ENCODE measurements at places on chromosomes 6 and 20.

DNA sequence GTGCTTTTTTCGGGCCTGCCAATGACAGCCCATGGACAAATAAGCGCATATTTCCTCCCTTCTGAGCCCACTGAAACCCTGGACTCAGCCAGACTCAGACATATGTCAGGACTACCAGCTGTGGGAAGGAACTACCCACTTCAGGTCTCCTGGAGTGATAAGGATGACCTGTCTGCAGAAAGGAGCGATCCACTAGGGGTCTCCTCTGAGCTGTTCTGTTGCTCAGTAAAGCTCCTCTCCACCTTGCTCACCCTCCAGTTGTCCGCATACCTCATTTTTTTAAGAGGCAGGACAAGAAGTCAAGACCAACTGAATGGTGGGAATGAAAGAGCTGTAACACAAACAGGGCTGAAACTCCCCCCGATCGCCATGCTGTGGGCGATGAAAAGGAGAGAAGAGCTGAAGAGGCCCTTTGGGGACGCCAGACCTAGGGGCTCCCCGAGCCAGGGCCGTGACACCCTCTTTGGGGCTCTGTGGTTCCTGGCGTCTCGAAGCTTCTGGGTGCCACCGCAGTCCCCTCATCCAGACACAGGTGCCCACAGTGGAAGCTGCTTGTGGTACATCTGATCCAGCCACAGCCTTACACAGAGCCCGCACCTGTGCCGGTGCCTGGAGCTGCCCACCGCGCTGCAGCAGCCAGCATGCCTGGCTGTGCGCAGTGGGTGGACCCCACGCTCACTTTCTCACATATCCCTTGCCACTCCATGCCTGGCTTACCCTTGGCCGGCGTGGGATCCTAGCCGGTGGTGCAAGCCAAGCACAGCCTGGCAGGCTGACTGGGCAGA, 68.8 kb downstream of the EYS start:
- DNase-seq, result no peak

GRCh38 chr20:47606983-47607613, 105.4 kb downstream of the NCOA3 start:
- DNase-seq, result peak; percentile 72

DNA sequence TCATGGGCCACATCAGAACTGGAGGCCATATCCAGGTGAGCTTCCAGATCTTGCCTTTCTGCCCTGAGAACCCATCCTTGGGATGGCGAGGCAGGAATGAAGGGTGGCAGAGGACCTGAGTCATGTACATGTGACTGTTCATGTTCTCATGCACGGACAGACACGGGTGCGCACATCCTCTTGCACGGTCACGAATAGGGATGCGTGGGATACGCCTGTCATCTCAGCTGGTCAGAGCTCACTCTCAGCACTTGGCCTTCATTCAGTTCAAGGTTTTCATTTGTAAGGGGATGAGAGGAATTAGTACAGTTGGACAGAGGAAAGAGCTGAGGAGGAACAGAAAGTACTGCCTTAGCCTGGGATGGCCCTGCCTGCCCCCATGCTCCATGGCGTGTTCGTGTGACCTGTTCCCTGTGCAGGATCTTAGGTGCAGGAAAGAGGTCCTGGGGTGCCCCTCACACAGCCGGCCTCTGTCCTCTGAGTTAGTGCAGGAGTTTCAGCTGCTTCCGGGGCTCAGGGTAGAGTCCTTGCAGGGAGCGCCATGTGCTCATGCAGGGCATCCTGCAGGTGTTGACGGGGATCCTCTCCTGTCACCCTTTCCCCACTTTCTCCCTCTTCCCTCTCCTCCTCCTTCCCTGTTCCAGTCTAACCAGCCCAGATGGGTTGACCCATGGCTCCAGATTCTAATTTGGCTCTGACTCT, 173.4 kb downstream of the DTNBP1 start:
- no peak for DNase-seq

GRCh38 chr6:20678831-20679352, 144.6 kb downstream of the CDKAL1 start:
- DNase-seq, result no peak

- DNase-seq, result no peak
These were observed 105.8 kb downstream of the EPM2A start for GRCh38 chr6:145629478-145629877.

DNA sequence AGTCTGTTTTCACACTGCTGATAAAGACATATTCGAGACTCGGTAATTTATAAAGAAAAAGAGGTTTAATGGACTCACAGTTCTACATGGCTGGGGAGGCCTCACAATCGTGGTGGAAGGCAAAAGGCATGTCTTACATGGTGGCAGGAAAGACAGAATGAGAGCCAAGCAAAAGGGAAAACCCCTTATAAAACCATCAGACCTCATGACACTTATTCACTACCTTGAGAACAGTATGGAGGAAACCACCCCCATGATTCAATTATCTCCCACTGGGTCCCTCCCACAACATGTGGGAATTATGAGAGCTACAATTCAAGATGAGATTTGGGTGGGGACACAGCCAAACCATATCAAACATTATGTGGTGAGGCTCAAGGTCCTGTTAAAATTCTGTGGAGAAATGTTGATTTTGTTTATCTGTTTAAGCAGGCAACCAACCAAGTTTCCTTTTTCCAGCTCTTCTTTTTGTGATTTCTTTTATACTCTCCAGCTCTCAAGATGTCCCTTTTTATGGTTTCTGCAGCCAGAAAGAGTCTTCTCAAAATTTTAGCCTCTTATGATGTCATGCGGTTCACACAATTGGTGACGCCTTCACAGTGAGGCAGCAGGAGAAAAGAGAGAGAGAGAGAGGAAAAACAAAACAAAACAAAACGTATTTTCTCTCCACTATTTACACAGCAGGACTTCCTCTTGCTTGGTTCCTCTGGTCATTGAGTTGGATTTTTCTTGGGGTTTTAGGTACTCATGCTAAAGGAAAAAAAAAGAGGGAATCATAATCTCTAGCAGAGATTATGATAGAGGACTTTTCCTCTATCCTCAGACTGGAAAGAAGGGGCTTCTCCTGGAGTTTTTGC, 18.0 kb downstream of the AIG1 start:
- DNase-seq, result no peak

DNA sequence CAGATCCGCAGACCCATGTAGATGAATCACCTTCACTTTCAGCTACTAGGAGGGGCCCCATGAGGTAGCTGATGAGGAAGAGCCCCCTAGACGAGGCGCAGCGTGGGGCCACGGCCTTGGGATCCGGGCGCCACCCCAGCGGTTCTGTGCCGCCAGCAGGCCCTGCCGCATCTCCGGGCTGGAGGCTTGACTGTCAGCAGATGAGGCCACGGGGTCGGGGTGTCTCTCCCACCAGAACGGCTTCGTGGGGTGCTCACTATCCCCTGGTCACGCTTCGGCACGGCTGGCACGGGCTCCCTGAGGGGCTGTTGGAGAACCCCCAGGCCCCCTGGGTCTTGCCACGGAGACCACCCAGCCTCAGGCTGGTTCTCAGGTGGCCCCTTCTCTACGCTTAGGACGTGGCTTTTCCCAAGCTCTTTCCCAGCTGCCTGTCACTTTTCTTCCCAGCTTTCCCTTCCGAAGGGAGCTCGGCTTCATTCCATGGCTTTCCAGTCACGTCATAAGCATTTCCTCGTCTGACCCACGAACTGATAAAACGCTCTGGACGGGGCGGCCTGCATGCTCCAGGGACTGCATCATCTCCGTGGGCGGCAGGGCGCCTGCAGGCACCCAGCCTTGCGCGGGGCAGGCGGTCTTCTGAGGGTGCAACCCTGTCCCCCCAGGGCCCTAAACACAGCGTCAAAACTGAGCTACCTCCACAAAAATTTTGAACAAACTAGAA, 85.9 kb downstream of the THBS2 start:
- DNase-seq, result peak; percentile 93

DNA sequence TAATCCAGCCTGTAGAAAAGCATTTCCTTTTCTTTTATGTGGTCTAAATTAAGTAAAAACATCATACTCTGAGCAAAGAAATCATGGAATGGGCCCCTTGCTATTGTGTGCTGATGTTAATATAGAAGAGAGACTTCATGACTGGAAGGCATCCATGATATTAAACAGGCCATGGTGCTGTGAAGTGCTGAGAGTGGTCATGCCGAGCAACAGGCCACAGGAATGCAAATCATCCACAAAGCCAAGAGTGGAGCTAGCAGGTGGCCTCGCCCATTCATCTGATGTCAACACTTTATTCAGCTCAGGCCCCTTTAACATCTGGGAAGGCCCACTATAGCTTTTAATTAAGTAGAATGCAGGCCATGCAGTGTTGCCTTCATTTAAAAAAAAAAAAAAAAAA, 115.2 kb upstream of the HMGCLL1 start:
- peak; percentile 92 for DNase-seq

GRCh38 chr6:105814745-105815536, 271.2 kb upstream of the PRDM1 start:
- no peak for DNase-seq

DNA sequence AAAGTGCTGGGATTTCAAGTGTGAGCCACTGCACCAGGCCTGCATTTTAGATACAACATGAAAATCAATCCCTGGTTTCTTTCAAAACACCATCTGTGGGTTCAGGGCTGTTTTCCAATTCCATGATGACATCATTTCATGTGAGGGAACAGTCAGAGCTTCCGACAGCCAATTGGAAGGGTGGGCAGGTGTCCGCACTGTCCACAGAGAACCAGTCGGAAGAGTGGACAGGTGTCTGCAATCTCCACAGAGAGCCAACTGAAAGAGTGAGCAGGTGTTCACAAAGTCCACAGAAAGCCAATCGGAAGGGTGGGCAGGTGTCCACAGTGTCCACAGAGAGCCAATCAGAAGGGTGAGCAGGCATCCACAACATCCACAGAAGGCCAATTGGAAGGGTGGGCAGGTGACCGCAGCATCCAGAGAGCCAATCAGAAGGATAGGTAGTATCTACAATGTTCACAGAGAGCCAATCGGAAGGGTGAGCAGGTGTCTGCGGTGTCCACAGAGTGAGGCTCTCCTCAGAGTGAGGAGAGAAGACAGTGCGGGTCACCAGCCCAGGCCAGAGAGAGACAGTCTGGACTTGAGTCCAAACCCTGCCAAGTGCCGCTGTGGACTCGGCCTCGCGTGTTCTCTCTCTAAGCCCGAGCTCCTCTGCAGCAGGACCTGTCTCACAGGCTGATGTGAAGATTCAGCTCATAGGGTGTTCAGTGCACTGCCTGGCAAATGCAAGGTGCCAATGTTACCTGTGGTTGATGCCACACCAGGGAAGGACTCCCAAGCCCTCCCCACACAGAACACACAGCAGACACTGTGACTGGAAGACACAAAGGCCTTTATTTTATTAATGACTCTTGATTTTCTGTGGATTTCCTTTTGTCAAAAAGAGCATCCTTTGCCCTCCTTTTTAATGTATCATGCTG, 57.3 kb downstream of the DLL1 start:
- DNase-seq, result no peak

- DNase-seq, result peak; percentile 14
These were observed 74.2 kb downstream of the SLC22A23 start for GRCh38 chr6:3382326-3383279.

GRCh38 chr6:41470029-41470330, 76.2 kb upstream of the FOXP4 start:
- no peak for DNase-seq

DNA sequence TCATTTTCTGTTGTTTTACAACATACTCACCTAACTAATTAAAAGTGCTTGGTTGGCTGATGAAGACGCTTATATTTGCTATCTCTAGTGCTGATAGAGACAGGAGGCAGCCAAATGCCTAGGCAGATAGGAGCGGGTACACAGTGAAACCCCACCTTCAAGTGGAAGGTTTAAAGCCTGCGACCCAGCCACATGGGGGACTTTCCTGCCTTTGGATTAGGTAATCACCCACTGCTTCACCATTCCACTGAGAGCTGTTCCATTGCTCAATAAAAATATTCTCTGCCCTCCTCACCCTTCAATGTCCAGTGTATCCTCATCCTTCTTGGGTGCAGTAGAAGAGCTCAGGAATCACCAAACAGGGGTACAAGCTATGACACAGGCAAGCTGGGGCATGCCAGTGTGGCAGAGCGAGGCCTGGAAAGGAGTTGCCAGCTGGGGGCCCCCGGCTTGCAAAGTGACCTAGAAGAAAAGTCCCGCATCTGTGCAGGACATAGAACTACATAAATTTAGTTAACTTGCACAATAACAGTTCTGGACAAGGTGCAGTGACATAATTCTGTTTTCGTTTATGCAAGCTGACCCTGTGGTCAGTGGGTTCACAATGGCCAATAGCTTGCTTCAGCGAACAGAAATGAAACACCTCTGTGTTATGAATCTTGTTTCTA, 112.0 kb upstream of the MLIP start:
- no peak for DNase-seq

GRCh38 chr6:79896075-79896449, 51.3 kb downstream of the ELOVL4 start:
- DNase-seq, result no peak

- peak; percentile 18 for DNase-seq
These were observed 165.4 kb downstream of the QKI start for GRCh38 chr6:163579880-163580295.

- no peak for DNase-seq
These were observed 75.7 kb downstream of the PDSS2 start for GRCh38 chr6:107383705-107384104.

Measured in fibroblast of villous mesenchyme (primary cell).